ENCODE measurements at places on chromosomes 13 and 19.

DNA sequence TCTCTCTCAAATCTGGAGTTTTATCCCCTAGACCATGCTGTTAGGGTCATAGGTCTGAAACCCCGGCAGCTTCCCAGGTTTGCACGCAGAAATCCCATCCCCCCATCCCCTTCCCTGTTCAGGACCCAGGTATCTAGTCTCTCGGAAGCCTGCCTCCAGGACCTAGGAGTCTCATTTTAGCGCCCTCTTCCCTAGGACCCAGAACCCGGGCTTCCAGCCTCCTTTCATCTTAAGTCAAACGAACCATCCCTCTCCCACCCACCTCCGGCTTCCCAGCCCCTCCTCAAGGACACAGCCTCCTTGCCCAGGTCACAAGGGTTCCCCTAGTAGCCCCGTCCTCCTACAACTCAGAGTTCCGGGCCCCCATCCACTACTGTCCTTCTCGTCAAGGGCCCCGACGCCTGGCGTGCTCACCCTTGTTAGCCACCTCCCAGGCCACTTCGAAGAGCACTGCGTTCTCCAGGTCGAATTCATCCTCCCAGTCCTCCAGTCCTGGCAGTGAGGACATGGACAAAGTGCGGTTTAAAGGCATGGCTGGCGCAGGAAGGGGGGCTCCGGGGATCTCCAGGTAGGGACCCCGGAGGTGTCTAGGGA, 431 bp downstream of the GYS1 start:
- DNase-seq, result no peak

- DNase-seq, result no peak
Measured at GRCh38 chr19:42281146-42281826, 12.2 kb downstream of the CIC start.

GRCh38 chr19:37899453-37899852, 6.9 kb downstream of the WDR87 start:
- DNase-seq, result no peak

- DNase-seq, result no peak
Measured at GRCh38 chr13:34153428-34154180, 335.7 kb downstream of the RFC3 start.

- no peak for DNase-seq
Measured at GRCh38 chr19:1173159-1173844, 766 bp downstream of the SBNO2 start.

DNA sequence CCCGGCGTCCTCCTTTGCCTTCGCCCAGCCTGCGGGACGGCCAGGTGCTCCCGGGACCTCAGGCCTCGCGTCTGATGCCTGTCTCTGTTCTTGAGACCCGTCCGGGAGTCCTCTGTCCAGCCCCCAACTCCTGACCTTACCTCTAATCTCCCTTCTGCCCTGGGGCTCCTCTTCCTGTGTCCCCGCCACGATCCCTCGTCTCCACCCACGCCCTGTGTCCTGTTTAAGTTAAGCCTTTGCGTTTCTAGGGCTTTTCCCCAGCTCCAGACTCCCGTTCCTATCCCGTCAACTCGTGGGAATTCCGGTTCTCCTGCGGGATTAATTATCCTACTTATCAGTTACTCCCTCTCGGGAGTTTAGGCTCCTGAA, 686 bp downstream of the LENG8 start:
- DNase-seq, result no peak

DNA sequence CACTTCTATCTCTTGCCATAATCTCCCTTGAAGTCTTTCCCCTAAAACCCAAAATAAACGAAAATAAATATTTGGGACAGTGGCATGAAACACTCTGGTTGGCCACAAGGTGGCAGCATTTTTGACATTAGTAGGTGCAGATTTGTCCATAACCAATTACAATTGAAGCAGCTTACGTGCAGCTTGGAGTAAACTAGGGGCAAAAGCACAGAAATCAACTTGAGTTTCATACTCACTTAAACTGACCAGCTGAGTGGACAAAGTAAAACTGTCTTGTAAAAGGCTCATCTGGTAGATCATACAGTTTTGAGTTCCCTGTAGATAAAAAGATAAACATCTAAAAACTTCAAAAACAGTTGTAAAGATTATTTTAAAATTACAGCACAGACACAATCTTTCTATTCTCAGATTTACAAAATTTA, 18.8 kb downstream of the PDCD5 start:
- peak; percentile 43 for DNase-seq

GRCh38 chr13:59721926-59722910, 441.5 kb downstream of the DIAPH3 start:
- no peak for DNase-seq

GRCh38 chr19:32201636-32202051, 143.8 kb upstream of the ZNF507 start:
- no peak for DNase-seq

- no peak for DNase-seq
Measured at GRCh38 chr13:19157461-19157860, 24.2 kb downstream of the TUBA3C start.

GRCh38 chr13:27592865-27593264, 27.5 kb downstream of the LNX2 start:
- DNase-seq, result no peak

DNA sequence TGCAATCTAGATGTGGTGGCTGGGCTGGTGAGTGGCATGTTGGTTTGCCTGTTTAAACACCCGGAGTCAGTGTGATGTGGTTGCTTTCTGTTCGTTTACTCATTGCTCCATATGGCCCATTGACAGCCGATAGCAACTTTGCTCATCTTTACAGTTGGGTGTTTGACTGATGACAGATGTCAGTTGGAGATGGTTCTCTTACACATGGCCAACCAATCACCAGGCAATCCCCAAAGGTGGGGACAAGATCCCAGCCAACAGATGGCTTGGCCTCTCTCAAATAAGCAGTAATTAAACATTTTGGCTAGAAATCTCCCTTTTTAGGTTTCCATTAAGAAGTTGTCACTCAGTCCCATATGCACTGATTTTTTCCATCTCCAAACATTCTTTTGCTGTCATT, 497.1 kb upstream of the ARGLU1 start:
- DNase-seq, result no peak

DNA sequence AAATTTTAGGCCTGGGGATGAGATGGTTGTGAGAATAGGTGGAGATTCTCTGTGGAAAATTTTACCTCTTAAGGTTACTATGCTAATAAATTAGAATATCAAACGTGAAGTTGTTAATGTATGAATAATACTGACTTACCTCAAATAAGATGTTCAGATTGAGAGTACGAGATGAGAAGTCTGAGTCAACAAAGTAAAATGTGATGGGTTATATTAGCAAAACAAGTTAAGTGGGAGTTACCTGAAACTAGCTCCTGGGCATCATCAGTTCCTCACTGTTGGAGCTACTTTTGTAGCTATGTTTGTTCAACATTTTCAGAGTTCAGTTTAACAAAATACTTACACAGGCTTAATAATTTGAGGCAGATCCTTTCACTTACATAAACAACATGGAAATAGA, 108.6 kb downstream of the PIBF1 start:
- no peak for DNase-seq

DNA sequence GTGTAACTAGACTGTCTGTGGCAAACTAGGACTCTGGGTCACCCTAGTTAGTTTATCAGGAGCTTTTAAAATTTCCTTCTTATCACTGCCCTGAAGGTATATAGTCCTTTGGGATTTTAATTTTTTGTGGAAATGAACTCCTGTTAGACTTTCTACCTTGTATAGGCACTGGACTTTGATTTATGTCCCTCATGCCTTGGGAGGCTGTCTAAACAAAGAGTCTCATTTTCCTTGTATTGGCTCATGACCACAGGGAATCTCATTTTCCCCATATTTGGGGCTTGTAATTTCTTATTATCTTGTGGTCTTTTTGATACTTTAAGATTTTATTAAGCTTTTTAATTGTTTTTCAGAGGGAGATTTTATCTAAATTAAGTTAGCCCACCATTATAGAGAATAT, 21.4 kb downstream of the KCTD4 start:
- DNase-seq, result no peak

- DNase-seq, result no peak
Measured at GRCh38 chr13:112453874-112454647, 77.9 kb downstream of the SPACA7 start.

- DNase-seq, result no peak
Measured at GRCh38 chr19:18718015-18718526, 34.6 kb downstream of the CRTC1 start.

DNA sequence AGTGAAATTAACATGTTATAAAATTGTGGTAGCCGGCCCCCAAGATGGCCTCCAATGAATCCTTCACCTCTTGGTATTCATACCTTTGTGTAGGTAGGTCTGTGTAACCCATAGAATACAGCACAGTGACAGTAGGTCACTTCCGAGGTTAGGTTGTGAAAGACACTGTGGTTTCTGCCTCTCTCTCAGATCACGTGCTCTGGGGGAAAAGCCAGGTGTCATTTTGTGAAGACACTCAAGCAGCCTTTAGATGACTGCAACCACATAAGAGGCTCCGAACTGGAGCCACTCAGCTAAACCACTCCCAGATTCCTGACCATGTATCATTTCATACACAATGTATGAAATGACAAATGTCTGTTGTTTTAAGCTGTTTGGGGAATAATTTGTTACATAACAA, 9.8 kb upstream of the USPL1 start:
- DNase-seq, result no peak

DNA sequence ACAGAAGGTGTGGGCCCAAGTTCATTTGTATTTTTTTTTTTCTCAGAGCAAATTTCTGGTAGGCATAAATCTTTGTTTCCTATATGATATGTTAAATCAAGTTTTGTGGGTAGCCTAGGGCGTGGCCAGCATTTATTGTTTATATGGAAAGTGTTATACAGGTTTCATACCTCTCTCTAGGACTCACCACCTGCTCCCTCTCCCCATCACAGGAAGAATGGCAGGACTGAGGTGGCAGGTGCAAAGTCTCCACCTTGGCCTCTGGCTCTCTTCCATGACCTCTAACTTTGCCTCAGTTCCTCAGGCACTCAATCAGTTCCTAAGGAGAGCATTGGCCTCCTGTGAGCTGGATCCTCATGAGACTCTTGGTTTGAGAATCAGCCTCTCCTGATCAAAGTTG, 172.3 kb upstream of the TSC22D1 start:
- DNase-seq, result no peak

- DNase-seq, result no peak
Measured at GRCh38 chr13:51488212-51488611, 35.4 kb upstream of the INTS6 start.
